CD4-positive, alpha-beta T cell treated with Interferon gamma for 1 hour (primary cell): ENCODE measurements at places on chromosomes 16 and 17.

- no peak for DNase-seq
Observed at GRCh38 chr17:34673995-34674890, 94.9 kb downstream of the TMEM132E start.

DNA sequence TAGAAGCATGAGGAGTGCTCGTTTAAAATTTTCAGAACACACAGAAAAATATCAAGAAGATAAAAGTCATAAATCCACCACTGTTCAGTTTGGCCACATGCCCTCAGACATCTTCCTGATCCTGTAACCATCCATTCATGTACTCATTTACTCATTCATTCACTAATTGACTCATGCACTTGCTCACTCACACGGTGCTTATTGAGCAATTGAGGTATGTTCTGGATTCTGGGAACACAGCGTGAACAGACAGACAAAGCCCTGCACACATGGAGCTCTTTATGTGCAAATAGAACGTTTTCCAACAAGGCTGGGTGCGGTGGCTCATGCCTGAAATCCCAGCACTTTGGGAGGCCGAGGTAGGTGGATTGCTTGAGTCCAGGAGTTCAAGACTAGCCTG lies 10.2 kb upstream of the NATD1 start:
- DNase-seq: no peak

DNA sequence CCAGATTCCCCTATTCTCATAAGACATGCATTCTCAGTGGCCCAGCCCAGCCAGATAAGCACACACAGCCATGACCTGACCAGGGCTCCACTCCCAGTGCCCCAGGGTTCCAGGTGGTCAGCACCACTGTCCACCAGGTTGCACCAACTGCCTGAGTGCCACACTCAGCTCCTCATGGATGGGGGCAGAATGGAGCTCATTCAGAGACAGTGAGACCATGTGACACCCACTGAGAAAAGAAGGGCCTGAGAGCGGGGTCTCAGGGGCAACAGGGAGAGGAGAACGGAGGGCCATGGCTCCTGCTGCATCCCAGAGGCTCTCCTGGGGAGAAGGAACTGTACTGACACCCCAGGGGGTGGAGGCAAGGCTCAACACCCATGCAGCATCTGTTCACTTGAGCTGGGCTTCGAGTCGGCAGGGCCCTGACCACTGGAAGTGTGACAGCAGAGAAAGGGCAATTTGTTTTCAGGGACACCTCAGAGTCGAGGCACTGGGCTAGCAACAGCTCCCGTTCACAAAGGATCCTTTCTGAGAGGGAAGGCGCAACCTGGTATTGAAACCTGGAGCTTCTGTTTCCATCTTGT lies 18.7 kb upstream of the SLC38A8 start:
- no peak for DNase-seq

GRCh38 chr16:4966736-4967453 lies 8.8 kb downstream of the SEC14L5 start:
- no peak for DNase-seq

DNA sequence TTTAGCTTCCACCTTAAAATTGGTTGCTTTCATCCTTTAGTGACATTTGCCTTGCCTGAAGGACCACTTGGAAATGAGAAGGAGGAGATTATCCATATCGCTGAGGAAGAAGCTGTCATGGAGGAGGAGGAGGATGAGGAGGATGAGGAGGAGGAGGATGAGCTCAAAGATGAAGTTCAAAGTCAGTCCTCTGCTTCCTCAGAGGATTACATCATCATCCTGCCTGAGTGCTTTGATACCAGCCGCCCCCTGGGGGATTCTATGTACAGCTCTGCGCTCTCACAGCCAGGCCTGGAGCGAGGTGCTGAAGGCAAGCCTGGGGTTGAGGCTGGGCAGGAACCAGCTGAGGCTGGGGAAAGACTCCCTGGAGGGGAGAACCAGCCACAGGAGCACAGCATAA lies 11.5 kb upstream of the TMEM106A start:
- no peak for DNase-seq

GRCh38 chr17:63495491-63495890 lies 18.6 kb downstream of the ACE start:
- DNase-seq: no peak

- DNase-seq: no peak
Observed at GRCh38 chr16:75494661-75495075, 573 bp downstream of the CHST6 start.

GRCh38 chr17:76416899-76417298 lies 32.5 kb downstream of the SPHK1 start:
- DNase-seq: no peak

- DNase-seq: no peak
Observed at GRCh38 chr16:86465434-86465833, 44.9 kb upstream of the FOXF1 start.
